Effector memory CD4-positive, alpha-beta T cell (primary cell): ENCODE measurements at places on chromosomes 4 and X.

DNA sequence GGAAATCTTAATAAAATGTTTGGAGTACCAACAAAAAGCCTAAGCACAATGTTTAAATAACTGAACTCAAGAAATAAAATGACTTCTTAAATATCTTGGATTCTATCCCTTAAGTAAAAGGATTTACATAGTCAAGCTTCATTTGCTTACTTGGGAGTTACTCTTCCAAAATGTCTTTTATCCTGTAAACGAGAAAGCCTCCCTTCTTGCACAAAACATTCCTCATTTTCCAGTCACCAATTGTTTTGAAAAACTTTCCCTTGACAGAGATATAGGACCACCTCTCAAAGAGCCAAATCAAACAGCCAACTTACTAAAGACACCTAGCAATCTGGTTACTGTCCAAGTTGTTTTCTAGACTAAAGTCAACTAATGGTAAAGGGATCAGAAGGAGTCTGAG is 18.6 kb downstream of the PDGFC start:
- no peak for DNase-seq

DNA sequence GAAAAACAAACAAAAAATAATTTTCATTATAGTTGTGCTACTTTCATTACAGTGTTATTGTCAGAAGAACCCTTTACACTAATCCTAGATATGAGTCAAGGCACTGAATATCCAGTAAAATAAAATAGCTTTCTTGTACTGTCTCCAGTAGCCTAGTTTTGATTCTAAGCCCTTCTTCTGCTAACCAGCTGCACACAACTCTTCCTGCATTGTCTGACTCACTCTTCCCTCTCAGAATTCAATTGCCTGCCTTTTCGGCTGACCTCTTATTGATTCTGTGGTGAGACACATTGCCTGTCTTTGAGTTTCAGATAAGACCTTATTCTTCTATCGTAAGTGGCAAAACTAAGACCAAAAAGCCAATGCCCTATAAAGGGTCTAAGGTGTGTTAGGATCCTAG is 26.7 kb upstream of the PCDH18 start:
- no peak for DNase-seq

GRCh38 chrX:71618303-71618721 is at the start of gene CXCR3:
Gene CXCR3 (minus strand): TSS chrX:71618511. CDS start chrX:71618449, 62 bp downstream.
- DNase-seq = peak; percentile 59

- DNase-seq = no peak
Measured at GRCh38 chr4:21790438-21791029, 158.0 kb downstream of the KCNIP4 start.

GRCh38 chrX:39258331-39258730 is 457.1 kb downstream of the MID1IP1 start:
- DNase-seq = no peak

DNA sequence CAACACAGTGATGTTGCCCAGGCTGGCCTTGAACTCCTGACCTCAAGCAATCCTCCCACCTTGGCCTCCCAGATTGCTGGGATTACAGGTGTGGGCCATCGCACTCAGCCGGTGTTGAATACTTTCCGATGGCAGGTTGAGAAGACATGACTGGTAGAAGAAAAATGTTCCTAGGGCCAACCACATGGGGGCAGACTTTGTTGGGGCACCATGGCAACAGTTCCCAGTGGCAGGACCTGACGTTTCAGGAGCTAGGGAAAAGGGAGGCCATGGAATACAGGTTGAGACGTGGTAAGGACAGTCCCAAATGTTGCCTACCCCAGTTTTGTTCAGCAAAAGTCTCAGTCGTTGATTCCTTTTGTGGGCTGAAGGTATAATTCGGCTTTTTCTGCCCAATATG is 134.6 kb downstream of the ASMT start:
- DNase-seq = no peak

DNA sequence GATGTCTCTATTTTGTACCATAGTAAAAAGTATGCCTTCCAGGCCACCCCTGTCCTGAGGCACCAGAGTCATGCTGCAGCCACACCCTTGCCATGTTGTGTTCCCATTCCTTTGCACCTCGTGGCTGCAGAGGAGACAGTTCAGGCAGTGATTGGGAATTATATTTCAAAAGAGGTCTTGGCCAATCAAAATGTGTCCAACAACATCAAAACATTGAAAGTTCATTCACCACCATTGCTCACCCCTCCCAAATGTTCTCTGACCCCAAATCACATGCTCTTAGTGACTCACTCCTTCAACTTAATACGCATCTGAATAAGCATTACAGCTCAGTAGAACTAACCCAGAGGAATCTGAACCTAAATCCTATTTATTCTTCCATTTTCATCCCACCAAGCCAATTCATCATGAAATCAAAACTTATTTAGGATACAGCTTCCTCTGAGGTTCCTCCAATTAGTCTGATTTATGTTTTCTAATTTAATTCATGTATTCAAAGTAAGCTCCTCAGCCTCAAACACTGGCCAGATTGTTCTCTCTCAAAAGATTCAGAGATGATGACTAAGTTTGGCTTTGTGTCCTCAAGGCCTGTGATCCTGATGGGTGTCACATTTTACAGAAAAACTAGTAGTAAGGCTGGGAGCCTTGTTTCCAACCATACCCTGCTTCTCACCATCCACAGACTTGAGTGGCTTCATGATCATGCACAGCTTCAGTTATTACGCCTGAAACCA is 323.2 kb upstream of the INTU start:
- no peak for DNase-seq

DNA sequence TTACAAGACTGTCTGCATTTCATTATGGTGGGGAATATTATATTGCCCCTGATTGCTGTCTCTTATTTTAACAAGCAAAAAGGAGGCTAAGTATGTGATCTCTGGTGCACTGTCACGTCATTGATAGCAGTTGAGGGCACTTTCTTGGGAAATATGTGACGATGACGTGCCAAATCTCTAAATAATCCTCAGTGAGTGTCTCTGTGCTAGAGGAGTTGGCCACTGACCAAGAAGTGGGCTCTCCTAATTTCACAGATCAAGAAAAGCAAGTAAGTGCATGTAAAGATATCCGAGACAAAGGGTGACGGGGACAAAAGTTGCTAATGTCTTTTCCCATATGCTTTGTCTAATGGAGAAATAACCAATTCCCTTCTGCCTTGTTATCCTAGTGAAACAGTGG is 487.4 kb upstream of the TENM3 start:
- DNase-seq = no peak

DNA sequence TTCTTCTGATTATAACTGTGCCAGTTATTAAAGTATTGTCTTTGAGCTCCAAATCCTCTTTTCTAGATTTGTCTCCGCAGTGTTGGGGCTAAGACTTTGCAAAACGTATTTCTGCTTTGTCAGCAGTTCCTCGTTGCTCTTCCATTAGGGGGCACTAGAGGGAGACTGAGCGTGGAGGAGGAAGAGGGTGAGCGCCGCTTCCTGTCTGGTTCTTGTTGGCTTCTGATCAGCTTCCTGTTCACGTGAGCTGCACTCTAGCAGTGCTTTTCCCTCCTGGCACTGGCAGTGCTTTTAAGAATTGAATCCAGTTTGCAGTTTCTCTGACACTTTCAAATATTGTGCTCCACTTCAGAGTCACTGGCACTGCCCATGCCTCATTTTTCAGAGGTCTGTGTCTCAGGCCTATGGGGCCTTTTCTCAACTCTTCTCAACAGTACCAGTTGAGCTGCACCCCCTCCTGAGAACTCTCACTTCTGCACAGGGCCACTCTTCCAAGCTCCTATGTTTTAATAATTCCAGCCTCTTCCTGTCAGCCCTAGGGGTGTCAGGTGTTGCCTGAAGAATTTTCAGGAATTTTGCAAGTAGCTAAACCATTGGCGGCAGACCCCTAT is 54.4 kb upstream of the LCORL start:
- no peak for DNase-seq

GRCh38 chr4:149961876-149962597 is 116.2 kb upstream of the DCLK2 start:
- no peak for DNase-seq

- DNase-seq = no peak
Measured at GRCh38 chr4:20255823-20256222, 4.1 kb downstream of the SLIT2 start.

- DNase-seq = no peak
Measured at GRCh38 chr4:10667701-10668326, 16.8 kb downstream of the CLNK start.

GRCh38 chr4:176830971-176831370 is 38.2 kb upstream of the VEGFC start:
- DNase-seq = no peak

GRCh38 chr4:87232216-87232615 is 11.8 kb upstream of the KLHL8 start:
- DNase-seq = no peak

DNA sequence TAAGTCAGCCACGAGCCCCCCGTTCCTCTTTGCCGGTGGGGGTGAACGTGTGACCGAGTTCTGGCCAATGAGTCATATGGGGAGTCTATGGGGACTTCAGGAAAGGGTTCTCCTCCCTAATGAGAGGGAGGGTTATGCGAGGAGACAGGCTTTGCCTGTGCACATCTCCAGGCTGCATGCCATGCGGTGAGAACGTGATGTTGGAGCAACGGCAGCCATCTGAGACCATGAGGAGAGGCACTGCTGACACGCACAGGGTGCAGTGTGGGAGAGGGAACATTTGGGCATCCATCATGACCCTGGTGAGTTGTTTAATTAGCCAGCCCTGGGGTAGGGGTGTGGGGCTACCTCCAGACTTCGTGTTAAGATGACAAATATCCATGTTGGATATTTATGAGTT is 55.8 kb downstream of the ABLIM2 start:
- no peak for DNase-seq

DNA sequence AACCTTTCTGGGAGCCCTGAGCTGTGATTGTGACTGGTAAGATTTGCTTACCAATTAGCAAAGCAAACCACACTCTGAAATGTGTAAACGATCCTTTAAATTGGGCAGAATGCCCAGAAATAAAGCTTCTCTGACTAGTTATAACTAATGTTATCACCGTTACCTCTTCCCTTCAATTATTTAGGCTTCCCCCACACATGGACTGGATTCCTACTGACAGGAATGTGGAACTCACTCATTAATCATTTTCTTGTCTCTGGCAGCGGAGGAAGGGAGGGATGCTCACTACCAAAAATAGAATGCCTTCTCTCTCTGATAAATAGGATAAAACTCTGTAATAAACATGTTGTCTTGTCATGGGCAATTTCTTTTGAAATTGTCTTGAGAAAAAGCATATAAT is 25.3 kb upstream of the NWD2 start:
- no peak for DNase-seq

- DNase-seq = no peak
Measured at GRCh38 chrX:15848576-15848975, 6.0 kb downstream of the AP1S2 start.

- DNase-seq = no peak
Measured at GRCh38 chr4:136864604-136865185, 667.6 kb downstream of the PCDH18 start.

DNA sequence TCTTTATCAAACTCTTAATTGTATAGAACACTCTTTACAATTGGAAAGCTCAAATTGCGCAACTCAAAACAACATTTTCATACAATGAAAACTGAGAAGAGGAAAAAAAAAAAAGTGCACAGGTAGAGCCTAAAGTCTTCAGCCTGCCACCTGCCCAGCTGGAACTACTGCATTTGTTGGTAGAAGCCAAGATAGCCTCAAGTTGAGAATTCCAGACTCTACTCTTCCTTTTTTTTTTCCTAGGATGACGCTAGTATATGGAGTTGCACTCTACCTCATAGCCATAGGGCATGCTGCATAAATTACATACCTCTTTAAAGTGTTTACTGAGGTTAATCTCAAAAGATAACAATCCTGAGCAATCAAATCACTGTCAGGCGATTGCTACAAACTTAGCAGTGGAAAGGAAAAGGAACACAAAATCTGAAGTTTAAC is 13.6 kb downstream of the ABCG2 start:
- DNase-seq = no peak

DNA sequence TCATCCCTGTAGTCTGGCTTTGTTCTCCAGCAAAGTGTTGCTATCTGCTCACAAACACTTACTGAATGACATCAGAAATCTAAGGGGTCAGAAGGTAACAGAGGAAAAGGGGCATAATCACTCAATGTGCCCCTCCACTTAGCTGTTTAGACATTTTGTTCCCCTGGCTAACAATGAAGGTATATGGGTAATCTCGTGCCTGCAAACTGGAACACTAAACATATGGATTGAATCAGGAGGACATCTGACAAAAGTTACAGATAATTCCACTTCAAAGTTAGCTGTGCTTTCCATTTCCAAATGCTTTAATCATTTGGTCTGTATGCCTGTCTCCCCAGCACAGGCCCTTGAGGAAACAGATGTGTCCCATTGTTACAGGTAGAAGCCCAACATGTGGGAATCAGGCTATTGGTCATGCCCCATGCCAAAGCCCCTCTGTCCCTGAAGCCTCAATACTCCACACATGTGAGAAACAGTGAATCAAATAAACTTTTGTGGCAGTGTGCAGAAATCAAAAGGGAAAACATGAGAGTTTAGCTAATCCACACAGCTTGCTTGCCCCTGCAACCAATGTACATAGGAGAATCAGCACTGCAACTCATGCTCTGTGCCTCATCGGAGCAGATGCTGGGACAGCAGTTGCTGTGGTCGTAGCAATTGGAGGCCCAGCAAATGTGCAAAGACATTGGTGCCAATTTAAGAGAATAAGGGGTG is 111.7 kb downstream of the RNF150 start:
- DNase-seq = no peak

DNA sequence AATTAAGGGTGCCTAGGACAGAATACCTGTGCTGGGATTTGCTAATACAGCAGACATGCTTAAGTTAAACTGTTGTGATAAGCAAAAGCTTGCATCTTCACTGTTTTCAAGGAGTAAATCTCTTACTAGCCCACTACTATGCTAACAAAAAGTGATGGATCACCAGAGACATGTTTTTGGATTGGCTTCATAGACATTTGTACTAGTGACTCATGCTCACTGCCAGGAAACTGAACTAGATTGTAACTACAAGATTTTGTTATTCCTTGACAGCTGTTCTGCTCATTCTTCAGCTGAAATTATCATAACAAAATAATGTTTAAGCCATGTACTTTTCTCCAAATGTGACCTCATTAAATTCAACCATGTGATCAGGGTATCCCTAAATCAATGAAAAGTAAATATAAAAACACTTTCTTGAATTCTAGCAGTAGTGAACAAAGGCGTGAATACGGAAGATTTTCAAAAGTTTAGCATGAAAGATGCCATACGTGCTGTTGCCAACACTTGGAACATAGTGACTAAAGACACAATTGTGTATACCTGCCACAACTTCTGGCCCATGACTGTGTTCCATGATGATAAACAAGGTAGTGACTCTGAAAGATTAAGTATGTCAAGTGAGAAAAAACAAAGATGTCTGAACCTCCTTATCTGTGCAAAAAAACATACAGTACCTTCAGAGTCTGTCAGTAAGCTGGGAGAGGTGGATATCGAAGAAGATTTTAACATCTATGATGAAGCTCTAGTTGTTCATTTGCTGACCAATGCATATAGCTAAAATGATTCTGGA is 154.0 kb downstream of the BTC start:
- DNase-seq = no peak

- no peak for DNase-seq
Measured at GRCh38 chrX:86263526-86263925, 115.3 kb downstream of the DACH2 start.
